ENCODE measurements at places on chromosomes 2 and 18. TPM values are rescaled to one million over a fixed set of nuclear protein-coding genes. Genes with fewer than 3 reads are reported as not detected.

DNA sequence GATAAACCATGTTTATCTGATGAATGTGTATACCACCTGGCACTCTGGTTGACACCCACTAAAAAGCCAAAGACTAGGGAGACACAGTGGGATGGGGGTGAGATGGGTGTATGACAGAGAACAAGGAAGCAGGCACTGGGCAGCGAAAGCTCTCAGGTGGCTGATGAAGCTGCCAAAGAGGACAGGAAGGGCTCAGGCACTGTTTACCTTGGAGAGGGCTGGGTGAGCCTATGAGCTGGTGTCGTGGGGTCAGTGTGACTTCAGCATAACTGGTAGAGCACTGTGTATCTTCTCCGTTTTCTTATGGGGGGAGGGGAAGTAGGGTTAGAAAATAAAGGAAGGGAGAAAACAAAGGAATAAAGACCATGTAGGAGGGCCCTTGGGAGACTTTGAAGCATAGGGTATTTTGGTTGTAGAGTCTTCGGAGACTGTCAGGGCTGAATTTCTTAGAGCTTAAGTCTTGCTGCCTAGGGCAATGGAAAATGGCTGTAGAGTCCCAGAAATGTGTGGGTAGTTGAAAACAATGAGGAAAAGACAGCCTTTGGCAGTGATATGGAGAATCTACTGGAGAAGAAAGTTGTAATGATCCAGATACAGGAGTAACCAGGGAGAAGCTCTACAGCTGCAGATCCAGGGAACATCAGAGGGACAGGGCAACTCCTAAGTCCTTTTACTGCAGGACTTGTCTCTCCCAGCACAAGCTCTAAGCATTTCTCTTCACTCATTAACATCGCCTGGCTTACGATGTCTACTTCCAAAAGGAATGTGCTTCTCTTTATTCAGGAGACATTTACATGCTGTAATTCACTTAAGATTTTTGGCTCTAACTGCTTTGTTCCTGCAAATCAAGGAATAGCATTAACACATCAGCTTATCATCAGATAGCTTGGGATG lies 120.0 kb downstream of the AQP4 start:
- no peak for DNase-seq

GRCh38 chr2:64857581-64858471 lies 131.4 kb upstream of the SLC1A4 start:
- DNase-seq: no peak

- DNase-seq: no peak
These were observed 85.3 kb downstream of the FEZ2 start for GRCh38 chr2:36512705-36513104.

GRCh38 chr18:42429196-42429595 lies 474.2 kb downstream of the PIK3C3 start:
- DNase-seq: no peak

- no peak for DNase-seq
These were observed 245.8 kb downstream of the SOX11 start for GRCh38 chr2:5937851-5938565.

DNA sequence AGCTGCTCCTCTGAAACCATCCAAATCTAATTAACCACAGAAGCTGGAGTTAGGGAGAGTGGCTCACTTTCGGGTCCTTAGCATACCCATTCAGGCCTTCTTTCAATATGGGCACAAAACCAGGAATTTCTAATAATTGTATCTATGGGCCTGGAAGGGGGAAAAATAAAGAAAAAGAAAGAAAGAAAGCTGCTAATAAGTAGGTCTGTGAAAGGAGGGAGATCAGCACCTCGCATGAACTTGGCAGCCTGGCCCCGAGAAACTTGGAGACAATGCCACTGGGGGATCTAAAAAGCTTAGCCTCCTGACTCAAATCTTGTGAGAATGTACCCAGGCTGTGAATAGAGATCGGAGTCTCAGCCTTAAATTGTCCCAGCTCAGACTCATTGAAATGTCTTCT lies 252.1 kb upstream of the SLC14A2 start:
- DNase-seq: no peak

- DNase-seq: peak; percentile 76
These were observed 41.7 kb upstream of the MALL start for GRCh38 chr2:110157153-110157793.

Gene TYMS
- total RNA-seq: 37.0 TPM

GRCh38 chr18:74501386-74501785 lies 5.2 kb downstream of the CNDP2 start:
- no peak for DNase-seq

DNA sequence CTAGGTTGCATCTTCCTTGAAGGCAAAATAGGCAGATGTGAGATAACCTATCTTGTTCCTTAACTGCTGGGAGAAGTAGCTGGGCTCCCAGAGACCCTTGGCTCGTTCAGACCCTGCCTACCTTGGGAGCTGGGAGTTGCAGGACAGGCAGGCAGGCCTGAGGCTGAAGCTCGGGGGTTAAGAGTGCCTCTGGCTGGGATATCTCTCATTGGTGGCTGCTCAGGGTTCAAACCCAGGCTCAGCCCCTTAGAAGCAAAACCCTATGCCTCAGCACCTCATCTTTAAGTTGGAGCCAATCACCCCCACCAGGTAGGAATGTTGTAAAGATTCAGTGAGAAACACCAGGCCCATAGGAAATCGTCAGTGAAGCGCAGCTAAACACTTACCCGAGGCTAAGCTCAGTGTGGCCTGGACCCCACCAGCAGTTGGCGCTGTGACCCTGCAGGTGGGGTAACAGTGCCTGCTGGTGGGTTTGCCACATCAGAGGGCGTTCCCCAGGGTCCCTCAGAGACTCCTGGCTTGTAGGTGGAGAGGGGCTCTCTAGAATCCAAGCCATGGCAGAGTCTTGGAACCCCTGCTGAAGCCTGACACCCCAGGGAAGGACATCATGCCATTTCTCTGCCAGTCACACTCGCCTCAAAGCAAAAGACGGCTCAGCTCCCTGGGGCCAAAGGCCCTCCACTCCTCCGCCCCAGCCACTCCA lies 54.6 kb upstream of the GPR17 start:
- peak; percentile 7 for DNase-seq

Gene SKOR2
- total RNA-seq: not detected

Gene ARMC9
- total RNA-seq: 21.3 TPM

DNA sequence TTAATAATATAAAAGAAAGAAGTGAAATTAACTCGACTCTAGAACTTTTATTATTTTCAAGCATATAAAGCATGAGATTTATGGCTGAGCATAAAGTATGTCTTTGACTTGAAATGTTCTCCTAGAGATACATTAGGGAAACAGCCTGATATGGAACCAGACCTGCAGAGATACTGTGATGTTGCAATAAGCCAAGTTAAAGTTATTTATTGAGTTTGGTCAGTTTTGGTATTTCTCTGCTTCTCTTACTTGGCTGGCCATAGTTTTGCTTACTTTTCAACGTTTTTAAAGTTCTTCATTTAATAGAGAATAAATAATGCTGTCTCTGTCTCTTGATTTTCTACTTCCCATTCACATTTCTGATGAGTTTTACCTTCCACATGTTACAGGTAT lies 76.0 kb downstream of the GFPT1 start:
- no peak for DNase-seq

- DNase-seq: no peak
These were observed 55.8 kb downstream of the ASXL2 start for GRCh38 chr2:25822190-25823117.

Gene DLX1
- not detected for total RNA-seq

Gene CCL20
- total RNA-seq: 6.0 TPM

- DNase-seq: no peak
These were observed 37.4 kb upstream of the RPL31 start for GRCh38 chr2:100964681-100965169.

Gene NR4A2
- total RNA-seq: 0.58 TPM

Gene TSPYL6
- 0.06 TPM for total RNA-seq

DNA sequence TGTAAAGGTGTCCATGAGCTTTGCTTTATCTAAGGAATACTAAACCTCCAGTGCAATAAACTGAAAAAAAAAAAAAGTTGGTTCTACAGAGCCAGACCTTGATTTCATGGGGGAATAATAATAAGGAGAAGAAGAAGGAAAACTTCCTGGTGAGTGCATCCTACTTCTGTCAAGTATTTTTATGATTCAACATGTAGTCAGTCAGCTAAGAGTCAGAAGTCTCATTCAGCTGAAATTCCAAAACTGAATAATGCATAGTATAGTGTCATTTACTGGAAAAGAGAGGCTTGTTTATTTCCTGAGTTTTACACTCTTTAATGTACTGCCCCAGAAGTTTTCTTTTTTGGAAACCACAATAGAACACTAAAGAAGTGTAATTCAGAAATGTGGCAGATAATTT lies 77.8 kb upstream of the TACR1 start:
- DNase-seq: no peak
